DMS79 treated with DMSO at 0.1 percent for 48 hours (cell line): ENCODE measurements at places on chromosomes 4 and X.

DNA sequence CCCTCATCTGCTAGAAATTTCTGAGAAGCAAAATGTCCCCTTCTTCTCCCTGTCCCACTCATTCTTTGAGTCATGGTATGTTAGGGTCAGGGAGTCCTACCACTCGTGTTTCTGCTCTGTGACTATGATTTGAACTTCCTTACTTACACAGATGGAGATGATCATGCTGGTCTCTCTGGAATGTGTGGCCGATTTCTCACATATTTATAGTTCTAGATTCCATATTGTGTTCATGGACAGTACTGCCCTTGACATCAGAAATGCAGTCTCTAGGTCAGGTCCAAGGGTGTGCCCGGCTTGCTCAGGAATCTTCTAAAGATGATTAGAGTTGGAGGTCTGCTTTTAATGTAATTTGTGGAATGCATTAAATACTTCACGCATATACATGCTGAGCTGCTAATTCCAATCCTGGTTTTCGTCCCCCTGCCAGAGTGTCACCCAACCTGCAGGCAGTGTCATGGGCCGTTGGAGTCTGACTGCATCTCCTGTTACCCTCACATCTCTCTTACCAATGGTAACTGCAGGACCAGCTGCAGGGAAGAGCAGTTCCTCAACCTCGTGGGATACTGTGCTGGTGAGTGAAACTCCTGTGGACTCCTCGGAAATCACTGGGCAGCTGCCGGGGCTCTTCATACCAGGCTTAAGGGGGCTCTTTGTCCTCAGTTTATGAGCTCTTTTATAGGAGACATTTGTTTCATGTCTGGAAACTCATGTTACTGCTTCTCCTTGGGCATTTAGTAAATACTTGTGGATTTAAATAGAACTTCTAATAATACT is 214.1 kb upstream of the ANXA3 start:
- DNase-seq, result no peak

GRCh38 chrX:119062750-119063374 is 9.9 kb upstream of the CT47C1 start:
- no peak for DNase-seq

GRCh38 chrX:79080141-79080540 is 64.3 kb upstream of the GPR174 start:
- no peak for DNase-seq

GRCh38 chrX:21855937-21856415 is at the start of gene YY2:
Gene YY2 (plus strand): TSS chrX:21855987. CDS start chrX:21856485, 498 bp downstream.
- DNase-seq, result no peak

GRCh38 chrX:148333989-148334388 is 166.4 kb upstream of the AFF2 start:
- no peak for DNase-seq

DNA sequence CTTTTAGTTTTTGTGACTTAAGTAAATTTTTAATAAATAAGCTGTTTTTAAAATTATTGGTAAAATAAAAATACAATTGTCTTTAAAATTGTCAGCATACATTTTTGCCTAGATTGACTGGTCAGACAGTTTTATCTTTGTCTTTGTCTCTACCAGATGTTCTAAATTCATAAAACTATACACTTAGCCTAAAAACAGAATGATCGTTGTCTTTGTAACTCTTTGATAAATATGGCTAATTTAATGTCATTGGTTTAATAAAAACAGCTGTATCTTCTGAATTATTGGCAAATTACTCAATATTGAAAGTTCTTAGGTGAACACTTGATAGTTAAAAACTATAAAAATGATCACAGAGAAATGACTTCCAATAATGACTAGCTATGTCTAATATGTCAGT is 36.5 kb upstream of the NPFFR2 start:
- no peak for DNase-seq

DNA sequence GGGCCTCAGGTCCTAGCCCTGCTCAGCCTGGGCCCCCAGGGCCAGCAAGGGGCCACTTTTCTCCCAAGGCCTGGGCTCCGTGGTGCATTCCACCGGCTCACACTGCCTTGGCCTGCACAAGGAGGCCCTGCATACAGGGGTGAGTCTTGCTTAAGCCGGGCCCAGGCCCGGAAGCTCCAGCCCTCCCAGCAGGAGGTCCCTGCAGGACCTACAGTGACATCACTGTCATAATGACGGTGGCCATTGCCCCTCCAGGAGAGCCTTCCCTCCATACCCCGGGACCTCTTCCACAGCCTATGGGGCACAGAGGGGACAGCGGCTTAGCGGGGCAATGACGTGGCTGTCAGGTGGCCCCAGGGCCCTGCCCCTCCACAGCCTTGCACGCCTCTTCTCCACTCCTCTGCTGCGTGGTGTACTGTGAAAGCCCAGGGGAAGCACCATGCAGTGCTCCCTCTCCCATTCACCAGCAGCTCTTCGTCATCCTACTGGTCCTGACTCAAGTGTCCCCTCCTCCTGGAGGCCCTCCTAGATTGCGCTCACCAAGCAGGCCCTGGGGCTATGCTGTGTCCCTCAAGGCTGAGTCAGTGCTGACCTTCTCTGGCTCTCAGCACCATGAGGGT is 32.3 kb upstream of the AFAP1 start:
- DNase-seq, result no peak

GRCh38 chr4:82469791-82470345 is 39.5 kb downstream of the ENOPH1 start:
- no peak for DNase-seq

DNA sequence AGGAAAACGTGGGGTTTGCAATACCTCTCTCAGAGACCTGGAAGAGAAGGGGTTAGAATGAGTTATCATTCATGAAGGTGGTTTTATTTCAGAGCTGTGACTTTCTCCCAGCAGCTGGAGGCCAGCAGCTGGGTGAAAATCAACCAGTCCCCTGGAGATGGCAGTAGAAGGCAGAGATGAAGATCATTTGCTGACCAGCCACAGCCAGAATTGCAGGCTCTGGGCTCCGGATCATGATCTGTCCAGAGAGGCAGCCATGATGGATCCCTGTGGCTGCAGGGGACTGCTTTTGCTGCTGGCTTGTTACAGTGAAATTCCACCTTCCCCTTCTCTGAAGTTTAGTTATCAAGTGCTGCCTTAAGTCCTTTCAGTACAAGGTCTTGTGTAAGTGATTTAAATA is 46.9 kb upstream of the TAB3 start:
- no peak for DNase-seq

DNA sequence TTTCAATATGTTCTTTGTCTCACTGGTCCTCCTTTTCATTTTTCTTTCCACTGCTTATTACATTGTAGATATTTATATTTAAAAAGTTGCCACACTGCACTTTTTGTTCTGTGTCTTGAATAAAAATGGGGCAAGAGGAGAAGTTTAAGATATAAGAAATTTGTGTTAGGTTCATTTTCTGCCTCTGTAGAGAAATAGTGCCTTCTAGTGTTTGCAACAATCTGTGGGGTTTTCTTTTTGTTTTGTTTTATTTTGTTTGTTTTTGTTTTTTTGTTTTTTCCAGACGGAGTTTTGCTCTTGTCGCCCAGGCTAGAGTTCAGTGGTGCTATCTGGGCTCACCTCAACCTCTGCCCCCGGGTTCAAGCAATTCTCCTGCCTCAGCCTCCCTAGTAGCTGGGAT is 20.1 kb upstream of the SMIM14 start:
- DNase-seq, result no peak

DNA sequence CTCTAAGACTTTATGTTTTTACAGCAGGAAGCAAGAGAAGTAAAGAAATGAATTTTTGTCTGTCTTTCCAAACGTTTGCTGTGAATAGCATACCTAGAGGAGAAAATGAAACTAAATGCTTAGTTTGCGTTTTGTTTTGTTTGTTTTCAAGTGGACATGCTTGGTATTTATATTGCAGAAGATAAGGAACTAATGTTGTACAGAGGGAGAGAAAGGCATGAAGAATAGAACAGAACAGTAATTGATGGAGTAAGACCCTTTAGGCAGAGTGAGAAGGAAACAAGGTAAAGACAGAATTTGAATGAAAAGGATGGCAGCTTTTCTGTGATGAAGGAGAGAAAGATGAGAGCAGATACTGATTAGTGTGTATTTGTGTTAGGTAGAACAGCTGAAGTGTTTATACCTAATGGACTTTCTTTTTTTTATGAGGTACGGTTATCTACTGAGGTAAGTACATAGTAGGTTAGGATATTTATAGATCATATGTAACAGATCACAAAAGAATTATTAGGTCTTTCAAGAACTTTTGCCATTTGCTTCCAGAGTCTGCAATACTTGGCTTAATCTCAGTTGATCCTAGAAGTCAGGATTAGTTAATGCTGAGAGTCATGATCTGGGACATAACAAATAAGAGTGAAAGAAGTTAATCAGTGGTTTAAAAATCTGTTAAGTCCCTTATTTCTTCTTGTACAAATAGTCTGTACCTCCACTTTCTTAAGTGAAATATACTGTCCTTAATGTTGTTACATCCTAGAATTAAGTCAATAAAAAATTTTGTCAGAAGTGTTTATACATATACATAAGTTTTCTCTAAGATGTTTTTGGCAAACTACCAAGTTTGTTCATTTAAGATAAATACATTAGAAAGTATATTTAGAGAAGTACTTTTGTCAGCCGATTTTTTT is 36.8 kb downstream of the FABP2 start:
- no peak for DNase-seq

GRCh38 chr4:99859618-99860017 is 34.6 kb downstream of the LAMTOR3 start:
- DNase-seq, result peak; percentile 17

- DNase-seq, result no peak
These were observed 9.9 kb downstream of the MMRN1 start for GRCh38 chr4:89904524-89904923.

GRCh38 chr4:138291431-138291830 is 49.3 kb upstream of the SLC7A11 start:
- no peak for DNase-seq

DNA sequence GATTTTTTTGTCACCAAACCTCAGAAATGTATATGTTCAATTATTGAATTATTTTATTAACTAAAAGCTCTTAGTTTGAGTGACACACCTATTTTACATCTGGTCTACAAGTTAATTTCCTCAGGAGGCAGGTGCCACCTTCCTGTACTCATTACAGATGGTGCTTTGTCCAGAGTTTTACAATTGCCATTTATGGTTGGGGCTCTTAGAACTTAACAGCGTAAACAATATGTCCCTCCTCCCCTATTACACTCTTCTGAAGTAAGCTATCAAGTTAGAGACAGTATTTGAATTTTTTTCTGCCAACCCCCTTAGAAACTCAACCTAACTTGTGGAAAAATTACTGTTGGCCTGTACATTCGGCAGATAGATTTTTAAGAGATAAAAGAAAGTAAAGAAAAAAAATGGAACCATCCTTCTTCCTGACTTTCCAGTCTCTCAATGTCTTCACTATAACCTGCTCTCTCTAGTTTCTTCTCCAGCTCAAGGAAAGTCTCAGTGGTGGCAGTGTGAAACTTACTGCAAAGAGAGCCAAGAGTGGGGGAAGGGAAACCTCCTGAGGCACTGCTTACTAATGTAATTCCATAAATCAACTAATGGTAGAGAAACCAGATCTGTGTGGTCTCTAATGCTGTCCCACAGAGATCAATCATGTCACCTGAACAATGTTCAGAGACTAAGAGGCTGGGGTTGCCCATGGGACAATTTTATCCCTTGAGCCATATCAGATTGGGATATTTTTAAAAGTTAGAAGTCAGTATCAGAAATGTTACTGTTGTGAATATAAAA is 7.8 kb downstream of the CXXC4 start:
- no peak for DNase-seq

GRCh38 chrX:14235004-14235403 is 205.3 kb upstream of the GEMIN8 start:
- no peak for DNase-seq

DNA sequence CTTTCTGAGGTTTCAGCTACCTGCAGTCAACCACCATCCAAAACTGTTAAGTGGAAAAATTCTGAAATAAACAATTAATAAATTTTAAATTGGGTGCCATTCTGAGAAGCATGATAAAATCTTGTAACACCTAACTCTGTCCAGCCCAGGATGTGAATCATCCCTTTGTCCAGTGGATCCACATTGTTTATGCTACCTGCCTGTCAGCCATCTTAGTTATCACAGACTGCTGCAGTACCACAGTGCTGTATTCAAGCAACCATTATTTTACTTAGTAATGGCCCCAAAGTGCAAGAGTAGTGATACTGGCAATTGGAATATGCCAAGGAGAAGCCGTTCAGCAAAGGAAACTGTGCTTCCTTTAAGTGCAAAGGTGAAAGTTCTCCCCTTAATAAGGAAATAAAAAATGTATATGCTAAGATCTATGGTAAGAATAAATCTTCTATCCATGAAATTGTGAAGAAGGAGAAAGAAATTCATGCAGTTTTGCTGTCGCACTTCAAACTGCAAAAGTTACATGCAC is 20.6 kb downstream of the CAMK2D start:
- no peak for DNase-seq

DNA sequence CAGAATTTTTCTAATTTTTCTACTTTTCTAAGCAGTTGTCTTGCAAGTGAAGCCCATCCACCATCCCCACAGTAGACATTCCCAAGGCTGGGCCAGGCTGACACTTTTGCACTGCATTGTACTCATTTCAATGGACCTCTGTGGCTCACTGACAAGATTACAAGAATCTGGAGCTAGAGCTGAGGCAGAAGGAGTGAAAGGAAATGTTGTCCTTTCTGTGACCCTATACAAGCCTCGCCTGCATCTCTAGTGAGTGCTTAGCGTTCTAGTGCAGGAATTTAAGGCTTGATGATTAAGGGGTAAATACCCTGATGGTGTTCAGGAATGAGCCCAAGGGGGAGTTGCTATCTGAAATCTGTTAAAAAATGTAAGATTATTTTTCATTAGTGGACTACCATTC is 6.3 kb downstream of the MAGED1 start:
- DNase-seq, result no peak

- DNase-seq, result no peak
These were observed 27.6 kb downstream of the CLNK start for GRCh38 chr4:10656988-10657387.

- DNase-seq, result no peak
These were observed at the start of gene FRMPD4 for GRCh38 chrX:12138361-12139313. Gene FRMPD4 (plus strand): TSS chrX:12138473. CDS start chrX:12138972, 499 bp downstream.

DNA sequence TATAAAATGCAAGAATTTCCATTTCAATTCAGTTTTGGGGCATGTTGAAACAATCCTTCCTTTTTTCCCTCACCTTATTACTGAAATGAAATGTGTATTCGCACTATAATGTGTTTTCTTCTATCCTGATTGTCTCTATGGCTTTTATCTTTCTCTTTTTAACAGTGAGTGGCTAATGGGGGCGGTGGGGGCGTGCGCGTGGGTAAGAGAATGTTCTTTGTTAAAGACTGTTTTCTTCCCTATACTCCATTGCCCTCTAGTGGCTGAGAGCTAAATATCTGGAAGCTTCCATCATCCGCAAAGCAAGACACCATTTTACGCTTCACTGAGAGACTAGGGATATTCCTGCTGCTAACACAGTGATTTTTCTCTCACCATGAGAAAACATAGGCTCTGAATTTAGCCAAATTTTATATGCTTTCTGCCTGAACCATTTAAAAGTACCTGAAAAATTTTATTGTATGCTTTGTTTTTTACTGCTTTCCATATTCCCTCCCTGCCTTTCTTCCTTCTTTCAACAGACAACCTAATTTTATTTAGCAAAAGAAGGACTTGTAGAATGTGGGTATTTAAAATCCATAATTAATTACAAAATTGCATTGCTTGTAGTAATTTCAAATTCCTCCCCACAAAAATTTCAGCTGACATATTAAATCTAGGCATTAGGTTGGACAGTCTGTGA is 194.0 kb downstream of the GASK1B start:
- DNase-seq, result peak; percentile 2
